Mucosa of gallbladder (tissue), 1 donor: ENCODE measurements at places on chromosomes 7 and 10. TPM values are rescaled to one million over a fixed set of nuclear protein-coding genes. Genes with fewer than 3 reads are reported as not detected.

DNA sequence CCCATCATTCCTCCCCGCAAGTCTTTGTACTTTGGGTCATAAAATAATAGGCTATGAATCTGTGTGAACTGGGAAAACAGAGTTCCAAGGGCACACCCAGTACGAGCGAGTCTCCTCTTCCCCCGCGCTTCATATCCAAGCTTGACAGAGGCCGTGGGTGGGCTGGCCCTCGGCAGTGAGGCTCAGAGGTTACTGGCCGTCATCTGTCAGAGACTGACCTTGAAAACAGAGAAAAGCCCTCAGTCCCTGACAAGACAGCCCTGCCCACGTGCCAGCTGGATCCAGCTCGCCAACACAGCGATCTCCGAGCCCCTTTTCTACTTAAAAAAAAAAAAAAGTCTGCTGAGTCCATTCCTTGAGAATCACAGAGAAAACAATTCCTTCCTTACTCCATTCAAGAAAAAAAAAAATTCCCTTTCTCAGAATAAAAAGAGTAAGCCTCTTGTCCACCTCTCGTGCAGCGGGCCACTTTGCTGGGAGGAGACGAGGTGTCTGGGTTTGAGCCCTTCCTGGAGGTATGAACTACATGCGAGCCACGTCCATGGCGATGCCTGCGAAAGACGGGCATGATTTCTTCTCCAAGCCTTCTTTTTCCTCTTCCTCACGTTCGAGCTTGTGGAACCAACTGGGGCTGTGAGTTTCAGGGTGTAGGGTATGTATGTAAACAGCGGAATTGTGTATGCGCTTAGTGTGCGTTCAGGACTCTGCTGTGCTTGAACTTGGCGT is 744 bp upstream of the BICC1 start:
- no peak for DNase-seq

The PPRC1 gene
- total RNA-seq: 20.8 TPM

The FGL2 gene
- 42.3 TPM for total RNA-seq

DNA sequence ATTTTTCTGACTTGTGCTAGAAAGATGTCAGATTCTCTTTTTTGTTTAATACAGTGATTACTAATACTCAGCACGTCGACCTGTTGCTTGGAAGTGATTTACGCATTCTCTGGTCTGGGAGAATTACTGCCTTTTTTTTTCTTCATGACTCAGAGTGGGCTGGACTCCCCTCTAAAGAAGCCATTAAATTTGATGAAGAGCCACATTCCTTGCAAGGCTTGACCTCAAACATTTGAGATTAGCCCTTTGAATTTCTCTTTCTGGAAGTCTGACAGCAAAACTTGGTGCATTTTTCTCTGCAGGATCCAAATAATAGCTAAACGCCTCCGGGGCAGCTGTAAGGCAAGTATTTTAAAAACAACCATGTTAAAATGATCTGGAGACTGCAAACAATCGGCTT is 171.6 kb downstream of the GALNT17 start:
- no peak for DNase-seq

- no peak for DNase-seq
Measured at GRCh38 chr7:75630549-75630948, 108.2 kb downstream of the HIP1 start.

DNA sequence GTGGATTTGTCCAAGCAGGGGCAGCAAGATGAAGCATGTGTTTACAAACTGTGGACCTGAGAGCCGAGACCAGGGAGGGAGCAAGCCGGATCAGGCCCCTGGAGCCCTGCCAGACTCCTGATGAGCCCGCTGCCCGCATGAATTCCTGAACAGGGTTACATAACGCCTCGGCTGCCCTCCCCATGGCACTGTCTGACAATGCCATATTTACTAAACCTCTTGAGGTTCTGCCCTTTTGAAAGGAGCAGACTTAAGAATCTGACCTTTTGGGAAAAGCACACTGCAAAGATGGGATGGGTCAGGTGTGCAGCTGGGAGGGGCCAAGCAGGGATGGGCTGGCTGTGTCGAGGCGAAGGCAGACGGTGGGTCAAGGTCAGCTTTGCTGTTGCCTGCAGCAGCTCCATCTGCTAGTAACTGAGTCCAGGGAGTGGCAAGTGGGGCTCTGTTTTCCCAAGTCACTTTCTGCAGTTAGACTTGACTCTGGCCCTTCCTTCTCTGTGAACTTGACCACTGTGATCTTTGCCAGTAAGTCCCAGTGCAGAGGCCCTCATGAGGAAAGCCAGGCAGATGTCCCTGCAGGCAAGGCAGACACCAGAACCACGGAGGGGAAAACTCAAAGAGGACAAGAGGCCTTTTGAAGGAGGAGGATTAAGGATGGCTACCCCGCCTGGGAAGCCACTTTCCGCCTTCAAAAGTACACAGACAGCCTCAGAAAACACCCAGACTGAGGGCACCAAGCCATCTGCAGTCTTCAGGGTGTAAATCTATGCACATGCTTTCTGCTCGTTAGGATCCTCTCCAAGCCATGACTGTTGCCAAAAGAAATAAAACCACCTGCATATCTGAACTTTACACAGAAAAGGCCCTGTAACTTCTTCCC is 175.8 kb downstream of the TNS3 start:
- DNase-seq: peak; percentile 78

GRCh38 chr10:54691331-54691730 is 109.7 kb downstream of the PCDH15 start:
- no peak for DNase-seq

- no peak for DNase-seq
Measured at GRCh38 chr10:86349474-86349873, 17.1 kb downstream of the GRID1 start.
